Tracheal epithelial cell (primary cell): ENCODE measurements at places on chromosomes 5 and 9. TPM values are rescaled to one million over a fixed set of nuclear protein-coding genes. Genes with fewer than 3 reads are reported as not detected.

The ARRDC3 gene
- total RNA-seq, result 59.7 and 71.6 TPM in 2 replicates

The MARCHF11 gene
- not detected in 2 replicates for total RNA-seq

The TRIP13 gene
- total RNA-seq, result 1.9 and 7.5 TPM in 2 replicates

The EXOSC2 gene
- 29.4 and 35.2 TPM in 2 replicates for total RNA-seq

The SLC27A4 gene
- 18.1 and 33.0 TPM in 2 replicates for total RNA-seq

The NPR3 gene
- total RNA-seq, result 2.9 and 12.8 TPM in 2 replicates

The C5orf58 gene
- total RNA-seq, result not detected in 2 replicates

The DAPK1 gene
- total RNA-seq, result 1.9 and 8.2 TPM in 2 replicates
